ENCODE measurements at places on chromosomes 3 and 15.

- no peak for DNase-seq
These were observed 29.6 kb downstream of the PLSCR4 start for GRCh38 chr3:146221276-146221675.

- DNase-seq: no peak
These were observed 19.7 kb downstream of the TM4SF4 start for GRCh38 chr3:149494022-149494758.

GRCh38 chr3:101638261-101638745 lies 38.6 kb downstream of the ZBTB11 start:
- DNase-seq: no peak

GRCh38 chr3:191417457-191417729 lies 43.6 kb upstream of the PYDC2 start:
- no peak for DNase-seq

- DNase-seq: no peak
These were observed 57.7 kb upstream of the BNIP2 start for GRCh38 chr15:59746777-59747176.
